ENCODE measurements at places on chromosomes 7 and 10.
A peak's percentile ranks its signal among the peaks of the same experiment; 100 is the strongest.

- DNase-seq: peak; percentile 39
These were observed 28.9 kb downstream of the SKIDA1 start for GRCh38 chr10:21496343-21497176.

- DNase-seq: no peak
These were observed 93.1 kb upstream of the TEX47 start for GRCh38 chr7:88888684-88889083.

GRCh38 chr10:82160307-82160706 lies 285.3 kb downstream of the NRG3 start:
- DNase-seq: no peak

- DNase-seq: no peak
These were observed 19.3 kb downstream of the UNCX start for GRCh38 chr7:1251796-1252539.

GRCh38 chr10:4296161-4296560 lies 511.2 kb upstream of the KLF6 start:
- DNase-seq: no peak

GRCh38 chr10:117627561-117627960 lies 85.0 kb downstream of the EMX2 start:
- DNase-seq: no peak

- DNase-seq: no peak
These were observed 292.4 kb downstream of the GATA3 start for GRCh38 chr10:8346861-8347260.

GRCh38 chr10:95326396-95326795 lies 35.6 kb upstream of the PDLIM1 start:
- no peak for DNase-seq

DNA sequence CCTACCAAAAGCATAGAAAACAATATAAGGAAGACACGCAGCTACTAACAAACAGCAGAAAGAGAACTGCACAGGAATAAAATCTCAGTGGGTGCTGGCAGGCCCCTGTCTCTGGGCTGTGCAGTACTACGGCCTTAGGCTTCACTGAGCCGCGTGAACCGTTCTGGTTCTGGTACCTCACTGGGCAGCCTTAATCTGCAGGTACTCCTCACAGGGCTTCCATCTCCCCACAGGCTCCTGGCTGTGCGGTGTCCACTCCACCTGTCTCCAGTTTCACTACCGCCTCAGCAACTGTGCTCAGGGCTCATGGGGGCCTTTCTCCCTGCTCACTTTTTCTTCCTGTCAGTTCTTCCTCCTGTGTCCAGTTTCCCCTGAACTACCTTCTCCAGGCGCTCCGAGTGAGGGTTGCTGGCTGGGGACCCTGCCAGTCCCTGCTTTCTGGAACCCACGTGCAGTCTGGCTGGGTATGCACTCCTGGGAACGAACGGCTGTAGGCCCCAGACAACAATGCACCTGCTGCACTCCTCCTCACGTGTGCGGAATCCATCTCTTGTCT lies 75.7 kb downstream of the VIPR2 start:
- DNase-seq: no peak

DNA sequence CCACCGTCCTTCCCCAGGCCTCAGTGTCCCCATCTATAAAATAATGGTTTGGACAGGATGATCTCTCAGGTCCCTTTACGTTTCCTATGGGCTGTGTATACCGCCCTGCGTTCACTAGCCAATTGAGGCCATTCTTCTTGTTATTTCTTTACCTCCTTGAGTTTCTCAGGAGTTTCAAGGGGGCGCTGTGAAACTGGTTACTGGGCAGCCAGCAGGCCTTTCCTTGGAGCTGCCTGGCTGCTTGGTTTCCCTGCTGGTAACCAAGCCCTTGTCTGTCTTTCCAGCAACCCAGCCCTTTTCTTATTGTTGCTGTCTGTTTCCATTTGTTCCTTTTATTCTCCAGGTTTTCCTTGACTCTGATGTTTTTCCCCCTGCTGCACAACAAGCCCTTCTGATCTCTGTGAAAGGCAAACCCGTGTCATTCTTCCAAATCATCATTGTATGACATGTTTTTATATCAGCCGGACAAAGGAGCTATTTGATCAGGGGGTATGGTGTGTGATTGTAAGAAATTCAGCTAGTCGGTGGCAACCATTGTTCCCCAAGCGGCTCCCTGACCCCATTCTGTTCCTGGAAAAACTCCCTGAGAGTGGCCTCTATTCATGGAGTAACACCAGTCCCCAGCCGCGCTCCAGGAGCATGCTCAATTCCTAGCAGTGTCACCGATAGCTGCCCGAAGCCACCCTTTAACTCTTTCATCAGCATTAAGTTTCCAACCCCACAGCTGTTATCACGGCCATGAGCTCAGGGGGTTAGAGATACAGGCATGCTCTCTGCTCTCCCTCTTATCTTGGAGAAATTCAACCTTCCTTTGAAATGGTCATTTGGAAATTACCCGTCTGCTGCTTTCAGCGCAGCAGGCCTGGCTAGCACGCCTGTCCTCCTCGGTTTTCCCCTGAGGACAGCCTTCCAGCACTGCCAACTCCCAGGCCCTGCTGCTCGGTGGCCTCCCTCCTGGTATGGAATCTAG lies 26.6 kb downstream of the FGF8 start:
- DNase-seq: no peak

GRCh38 chr7:82998436-82998835 lies 164.2 kb downstream of the PCLO start:
- no peak for DNase-seq

GRCh38 chr7:51633596-51633995 lies 317.0 kb upstream of the COBL start:
- no peak for DNase-seq

GRCh38 chr10:102704915-102705314 lies 9.3 kb downstream of the ARL3 start:
- DNase-seq: peak; percentile 45

DNA sequence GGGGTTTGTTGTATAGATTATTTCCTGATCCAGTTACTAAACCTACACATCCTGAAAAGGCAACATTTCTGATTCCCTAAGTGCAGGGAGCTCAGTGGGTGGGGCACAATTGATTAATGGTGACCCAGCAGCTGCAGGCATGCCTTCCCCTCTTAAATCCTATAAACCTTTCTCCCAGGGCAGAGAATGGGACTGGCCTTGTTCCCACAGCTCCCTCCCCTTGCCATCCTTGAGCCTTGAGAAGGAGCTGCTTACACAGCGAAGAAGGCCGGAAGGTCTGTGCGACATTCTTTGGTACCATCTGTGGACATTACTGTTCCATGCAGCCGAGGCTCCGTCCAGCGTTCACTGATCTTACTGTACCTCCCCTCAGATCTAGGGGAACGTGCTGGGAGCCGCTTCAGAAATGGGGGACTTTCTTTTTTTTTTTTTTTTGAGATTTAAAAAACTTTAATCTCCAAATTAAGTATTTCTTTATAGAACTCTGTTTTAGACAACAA lies 14.3 kb downstream of the KLF6 start:
- no peak for DNase-seq

DNA sequence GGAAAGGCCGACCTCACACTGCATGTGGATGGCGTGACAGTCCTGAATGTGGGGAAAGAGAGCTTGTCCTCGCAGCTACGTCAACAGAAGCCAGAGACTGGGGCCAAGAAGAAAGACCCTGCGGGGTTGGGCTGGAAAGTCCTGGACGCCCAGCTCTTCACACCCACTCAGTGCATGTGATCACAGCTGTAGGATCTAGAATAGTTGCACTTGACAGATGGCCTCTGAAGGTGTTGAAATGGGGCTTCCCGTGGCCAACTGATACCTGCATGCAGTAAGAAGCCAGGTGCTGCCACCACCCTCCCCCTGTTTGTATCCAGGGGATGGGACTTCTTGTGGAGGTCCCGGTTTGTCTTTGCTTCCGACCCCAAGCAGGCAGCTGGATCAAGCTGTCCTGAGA lies 34.1 kb upstream of the OCM2 start:
- no peak for DNase-seq

- DNase-seq: no peak
These were observed 21.5 kb downstream of the TEX36 start for GRCh38 chr10:125661431-125661940.

DNA sequence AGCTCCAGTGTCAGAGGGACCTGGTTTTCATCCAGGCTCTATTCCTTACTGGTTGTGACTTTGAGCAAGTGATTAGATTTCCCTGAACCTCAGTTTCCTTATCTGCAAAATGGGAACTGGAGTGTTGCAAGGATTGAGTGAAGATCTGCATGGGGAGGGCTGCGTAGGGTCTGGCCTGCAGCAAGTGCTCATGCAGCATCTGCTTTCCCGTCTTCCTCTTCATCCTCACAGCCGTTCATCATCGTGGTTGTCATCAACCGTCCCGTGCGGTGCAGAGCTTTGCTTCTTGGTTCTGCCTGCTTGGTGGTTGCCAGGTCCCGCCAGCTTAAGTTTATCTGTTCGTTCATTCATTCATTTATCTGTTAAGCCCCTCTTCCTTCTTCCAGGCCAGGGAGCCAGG lies 135.0 kb downstream of the GRK5 start:
- no peak for DNase-seq

GRCh38 chr10:24751716-24752115 lies 28.0 kb upstream of the ARHGAP21 start:
- no peak for DNase-seq

DNA sequence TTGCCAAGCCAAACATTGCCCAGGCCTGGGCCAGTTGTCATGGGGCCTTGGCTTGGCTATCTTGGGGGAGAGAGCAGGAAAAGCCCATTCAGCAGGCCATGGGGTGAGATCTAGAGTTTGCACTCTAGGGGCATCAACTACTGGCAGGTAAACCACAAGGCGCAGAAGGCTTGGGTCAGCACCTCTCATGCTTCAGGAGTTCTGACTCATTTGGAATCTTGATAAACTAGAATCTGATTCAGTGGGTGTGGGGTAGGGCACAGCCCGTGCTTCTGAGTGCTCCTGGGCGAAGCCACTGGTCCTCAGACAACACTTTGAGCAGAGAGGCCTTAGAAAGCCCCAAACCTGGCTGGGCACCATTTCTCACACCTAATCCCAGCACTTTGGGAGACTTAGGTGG lies 81.1 kb downstream of the RGS10 start:
- DNase-seq: no peak

DNA sequence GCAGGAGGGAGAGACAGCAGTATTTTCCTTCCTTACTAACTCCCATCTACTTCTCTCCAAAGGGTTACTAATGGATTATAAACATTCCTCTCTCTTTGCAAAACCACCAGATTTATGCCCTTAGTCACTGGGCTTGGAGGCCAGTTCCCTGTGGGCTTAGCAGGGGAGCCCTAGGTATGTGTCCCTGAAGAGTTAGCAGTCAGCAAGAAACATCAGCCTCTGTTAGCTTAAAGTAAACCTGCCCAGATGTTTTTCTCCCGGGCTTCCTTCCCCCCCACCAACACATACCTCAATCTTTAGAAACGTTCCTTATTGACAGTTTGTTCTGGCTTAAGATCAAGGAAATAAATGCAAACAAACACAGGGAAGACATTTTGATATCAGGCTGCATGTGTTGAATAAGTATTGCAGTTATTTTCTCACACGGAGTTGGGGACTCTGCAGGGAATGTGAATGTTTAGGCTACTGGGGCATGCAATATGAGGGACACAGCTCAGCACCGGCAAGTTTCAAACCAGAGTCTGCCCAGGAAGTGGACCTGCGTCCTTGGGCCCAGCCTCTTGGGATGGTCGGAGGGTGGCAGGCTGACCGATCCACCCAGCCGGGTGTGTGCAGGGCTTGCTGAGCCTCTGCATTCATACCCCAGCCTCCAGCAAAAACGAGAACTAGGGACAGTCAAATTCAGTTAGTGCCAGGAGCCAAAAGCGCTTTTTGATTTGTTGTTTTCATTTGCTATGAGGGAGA lies 252.0 kb upstream of the GRB10 start:
- peak; percentile 80 for DNase-seq

- no peak for DNase-seq
These were observed 33.7 kb upstream of the RBM33 start for GRCh38 chr7:155610633-155611193.

DNA sequence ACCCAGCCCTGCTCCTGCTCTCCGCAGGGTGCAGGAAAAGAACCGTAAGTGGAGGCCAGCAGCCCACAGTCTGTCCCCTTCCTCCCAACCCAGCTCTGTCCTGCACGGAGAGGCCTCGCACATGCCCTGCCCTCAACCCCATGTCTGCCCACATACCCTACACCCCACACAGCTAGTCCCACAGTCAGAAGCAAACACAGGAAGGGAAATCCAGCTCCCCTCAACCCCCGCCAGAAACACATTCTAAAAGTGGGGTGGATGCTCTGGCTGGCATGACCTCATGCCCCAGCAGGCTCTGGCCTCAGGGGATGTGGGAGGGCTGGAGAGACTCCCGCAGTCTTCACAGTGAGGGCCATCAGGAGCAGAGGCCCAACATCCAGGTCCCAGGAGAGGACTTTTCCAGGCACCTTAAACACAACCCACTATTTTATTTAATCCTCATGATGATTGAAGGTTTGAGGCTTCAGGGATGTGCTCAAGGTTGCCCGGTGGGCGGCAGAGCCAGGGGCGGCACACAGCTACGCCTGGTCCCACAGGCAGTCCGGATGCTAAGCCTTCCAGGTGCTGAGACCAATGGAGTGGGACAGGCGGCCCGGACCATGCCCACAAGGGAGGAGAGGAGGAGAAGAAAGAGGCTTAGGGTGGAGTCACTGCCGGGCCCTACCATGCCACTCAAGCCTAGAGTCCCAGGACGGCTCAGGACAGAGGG lies 29.9 kb downstream of the CALML5 start:
- no peak for DNase-seq

DNA sequence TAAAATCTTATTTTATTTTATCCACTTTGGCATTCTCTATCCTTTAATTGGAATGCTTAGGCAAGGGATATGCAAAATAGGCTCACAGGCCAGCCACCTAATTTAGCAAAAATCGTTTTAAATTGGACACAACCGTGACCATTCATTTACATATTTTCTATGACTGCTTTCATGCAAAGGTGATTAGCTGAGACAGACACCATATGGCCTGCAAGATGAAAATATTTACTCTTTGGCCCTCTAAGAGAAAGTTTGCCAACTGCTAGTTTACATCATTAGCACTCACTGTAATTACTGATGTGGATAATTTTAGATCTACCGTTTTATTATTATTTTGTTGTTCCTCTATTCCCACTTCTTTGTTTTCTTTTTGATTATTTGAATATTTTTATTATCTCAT lies 375.5 kb upstream of the LRRTM3 start:
- DNase-seq: no peak

- no peak for DNase-seq
These were observed 1.7 kb downstream of the TSPAN12 start for GRCh38 chr7:120856198-120856597.

DNA sequence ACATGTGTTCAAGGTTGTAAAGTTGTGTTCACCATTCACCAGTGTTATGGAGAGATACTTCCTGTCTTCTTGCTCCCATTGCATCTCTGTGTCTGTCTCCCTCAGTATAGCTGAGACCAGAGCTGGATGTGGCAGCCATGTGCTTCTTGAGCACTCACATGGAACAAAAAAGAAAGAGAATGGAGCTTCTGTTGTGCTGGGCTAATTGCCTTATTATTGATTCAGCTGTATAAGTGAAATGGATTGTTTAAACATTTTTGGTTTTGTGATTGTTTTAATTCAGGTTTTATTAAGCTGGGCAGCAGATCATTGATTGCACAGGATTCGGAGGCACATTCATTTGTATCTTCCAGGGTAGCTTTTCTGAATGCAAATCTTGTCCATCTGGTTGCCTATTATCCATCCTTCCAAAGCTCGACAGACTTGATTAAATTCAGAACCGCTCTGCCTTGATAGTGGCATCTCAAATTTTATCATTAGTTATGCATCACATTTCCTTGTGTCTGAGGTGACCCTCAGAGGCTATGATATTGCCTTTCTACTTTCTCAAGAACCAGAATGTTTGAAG lies 119.9 kb downstream of the CCNY start:
- no peak for DNase-seq

- DNase-seq: no peak
These were observed 79.7 kb upstream of the FERD3L start for GRCh38 chr7:19224951-19225350.

Measured in LHCN-M2 (cell line).